Kasumi-1 (cell line): ENCODE measurements at places on chromosomes 6 and 20.

DNA sequence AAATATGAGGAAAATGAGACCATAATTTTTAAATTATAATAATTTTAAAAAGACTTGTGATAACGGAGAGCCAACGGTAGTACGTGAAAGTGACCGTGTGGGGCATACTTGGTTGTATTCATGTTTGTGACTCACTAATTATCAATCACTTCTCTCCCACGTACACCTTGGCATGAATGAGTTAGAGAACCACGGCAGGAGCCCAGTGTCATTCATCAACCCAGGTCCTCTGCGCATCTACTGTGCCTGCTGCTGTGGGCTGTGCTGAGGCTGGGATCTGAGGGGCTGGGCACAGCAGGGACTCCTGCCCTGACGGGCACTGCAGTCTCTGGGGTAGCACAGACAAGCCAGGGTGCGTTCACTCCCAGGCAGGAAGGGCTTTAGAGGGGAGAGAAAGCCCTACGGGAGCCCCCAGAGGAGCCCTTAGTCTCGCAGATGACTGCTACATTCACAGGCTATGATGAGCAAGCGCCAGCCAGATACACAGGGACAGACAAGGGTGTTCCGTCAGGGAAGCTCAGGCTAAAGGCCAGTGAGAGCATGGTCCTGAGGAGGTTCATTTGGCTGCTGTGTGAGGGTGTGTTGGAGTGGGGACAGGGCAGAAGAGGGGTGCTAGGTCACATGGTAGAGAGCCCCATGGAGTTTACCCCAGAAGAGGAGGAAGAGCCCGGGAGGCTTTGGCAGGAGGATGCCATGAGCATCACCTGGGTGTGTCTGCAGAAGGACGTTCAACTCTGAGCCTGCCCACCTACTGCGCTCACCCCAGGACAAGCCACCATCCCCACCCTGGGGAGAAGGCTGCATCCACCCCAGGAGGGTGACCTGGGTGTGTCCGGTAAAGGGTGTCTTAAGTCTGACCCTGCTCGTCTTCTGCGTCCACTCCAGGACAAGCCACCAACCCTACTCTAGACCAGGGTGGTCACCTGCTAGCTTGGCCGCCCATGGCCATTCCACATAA is 8.2 kb upstream of the RPS6KA2 start:
- no peak for DNase-seq

- no peak for DNase-seq
These were observed 64.3 kb downstream of the ADTRP start for GRCh38 chr6:11714116-11714797.

GRCh38 chr20:19887556-19888268 is 129.4 kb upstream of the NAA20 start:
- DNase-seq: no peak

GRCh38 chr6:110529355-110529754 is 52.9 kb upstream of the SLC22A16 start:
- DNase-seq: peak; percentile 81

GRCh38 chr6:134394905-134395304 is 77.0 kb upstream of the SGK1 start:
- DNase-seq: no peak

DNA sequence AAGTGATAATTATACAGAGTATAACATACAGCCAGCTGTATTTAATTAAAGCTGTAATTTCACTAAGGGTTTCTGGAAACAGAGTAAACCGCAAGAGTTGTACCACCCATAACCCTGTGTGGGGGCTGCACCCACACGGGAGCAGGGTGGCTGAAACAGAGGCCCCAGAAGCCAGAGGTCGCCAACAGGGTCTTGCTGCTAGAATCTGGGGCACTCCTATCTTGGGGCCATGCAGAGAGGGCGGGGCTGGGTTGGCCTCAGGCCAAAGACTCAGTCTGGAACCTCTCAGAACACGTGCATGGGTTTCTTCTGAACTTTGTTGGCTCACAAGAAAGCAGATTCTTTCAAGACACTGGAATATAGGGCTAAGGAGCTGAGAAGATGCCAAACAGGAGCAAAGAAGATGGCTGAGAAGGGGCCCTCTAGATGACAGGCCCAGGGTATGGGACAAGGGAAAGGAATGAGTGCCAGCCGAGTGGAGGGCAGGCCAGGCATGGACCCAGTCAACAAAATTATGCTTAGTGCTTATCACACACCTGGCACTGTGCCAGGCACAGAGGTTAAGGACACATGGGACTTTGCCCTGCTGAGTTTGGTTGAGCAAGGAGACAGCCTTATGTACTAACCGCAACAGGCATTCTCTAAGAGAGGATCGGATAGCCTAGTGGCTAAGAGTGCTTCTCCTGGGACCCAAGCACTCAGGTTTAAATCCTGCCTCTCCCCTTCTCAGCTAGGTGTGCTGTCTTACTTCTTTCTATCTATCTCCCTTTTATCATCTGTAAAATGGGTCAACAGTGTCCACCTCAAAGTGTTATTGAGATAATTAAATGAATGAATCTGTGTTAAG is 96.6 kb upstream of the FOXP4 start:
- no peak for DNase-seq

- DNase-seq: no peak
These were observed 7.3 kb downstream of the COL10A1 start for GRCh38 chr6:116118608-116119007.

GRCh38 chr6:75246386-75246785 is 2.8 kb upstream of the COX7A2 start:
- no peak for DNase-seq

DNA sequence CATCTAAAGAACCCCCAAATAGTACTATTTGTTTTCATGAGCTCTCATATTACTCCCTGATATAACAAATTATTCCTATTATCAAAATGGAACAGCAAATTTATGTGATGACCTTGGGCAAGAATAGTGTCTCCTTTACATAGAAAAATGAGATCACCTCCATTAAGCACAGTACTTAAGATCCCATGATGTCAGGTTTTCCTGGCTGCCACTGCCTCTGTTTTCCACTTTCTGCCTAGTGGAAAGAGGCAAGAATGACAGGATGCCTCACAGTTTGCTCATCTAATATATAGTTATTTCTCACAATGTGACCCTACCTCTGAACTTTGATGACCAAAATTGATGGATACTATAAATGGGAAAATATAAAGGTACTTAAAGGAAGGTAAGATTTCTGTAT is 260.1 kb upstream of the SGK1 start:
- DNase-seq: no peak

- no peak for DNase-seq
These were observed 16.6 kb upstream of the BTBD3 start for GRCh38 chr20:11901127-11901526.

- no peak for DNase-seq
These were observed 116.6 kb upstream of the RPS6KA2 start for GRCh38 chr6:166743406-166744222.
